ENCODE measurements at places on chromosomes 6 and 20. TPM values are rescaled to one million over a fixed set of nuclear protein-coding genes. Genes with fewer than 3 reads are reported as not detected.

RSPH9 gene
- not detected for total RNA-seq

CD2AP gene
- total RNA-seq = 55.5 TPM

SNPH gene
- 4.0 TPM for total RNA-seq

- H3K36me3 ChIP-seq = no peaks in the 10 kb centered on the region
- no peaks in the 10 kb centered on the region for H3K4me1 ChIP-seq
- H3K27me3 ChIP-seq = no peaks in the 10 kb centered on the region
- H3K27ac ChIP-seq = no peak overlapping the region
- H3K4me3 ChIP-seq = no peak overlapping the region
Observed at GRCh38 chr6:25640446-25640845, 11.6 kb upstream of the SCGN start.

DNA sequence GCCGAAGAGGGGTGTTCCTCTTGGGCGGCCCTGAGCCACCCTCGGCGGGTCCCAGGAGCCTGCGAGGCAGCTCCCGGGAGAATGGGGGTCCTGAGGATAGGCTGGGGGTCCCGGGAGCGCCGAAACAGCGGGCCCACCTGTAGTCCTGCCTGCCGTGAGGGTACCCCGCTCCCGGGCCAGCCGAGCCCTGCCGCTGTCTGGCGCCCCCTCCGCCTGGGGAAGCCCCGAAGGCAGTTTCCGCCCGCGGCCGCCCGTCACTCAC lies 280 bp downstream of the SPATA2 start:
- no peaks in the 10 kb centered on the region for H3K27me3 ChIP-seq
- no peak for DNase-seq
- peak overlapping the region; percentile 90 for H3K4me3 ChIP-seq
- H3K27ac ChIP-seq = peak overlapping the region; percentile 96

GRCh38 chr20:17952692-17953684 lies 15.6 kb downstream of the SNX5 start:
- peaks cover 84% of the 10 kb centered on the region for H3K36me3 ChIP-seq
- DNase-seq = no peak
- H3K4me3 ChIP-seq = no peak overlapping the region
- no peak overlapping the region for H3K27ac ChIP-seq

GRCh38 chr20:61353261-61354000 lies 101.4 kb downstream of the CDH4 start:
- H3K36me3 ChIP-seq = no peaks in the 10 kb centered on the region
- H3K27ac ChIP-seq = no peak overlapping the region
- H3K4me3 ChIP-seq = no peak overlapping the region
- H3K4me1 ChIP-seq = no peaks in the 10 kb centered on the region
